ENCODE measurements at places on chromosomes 2 and 18.

DNA sequence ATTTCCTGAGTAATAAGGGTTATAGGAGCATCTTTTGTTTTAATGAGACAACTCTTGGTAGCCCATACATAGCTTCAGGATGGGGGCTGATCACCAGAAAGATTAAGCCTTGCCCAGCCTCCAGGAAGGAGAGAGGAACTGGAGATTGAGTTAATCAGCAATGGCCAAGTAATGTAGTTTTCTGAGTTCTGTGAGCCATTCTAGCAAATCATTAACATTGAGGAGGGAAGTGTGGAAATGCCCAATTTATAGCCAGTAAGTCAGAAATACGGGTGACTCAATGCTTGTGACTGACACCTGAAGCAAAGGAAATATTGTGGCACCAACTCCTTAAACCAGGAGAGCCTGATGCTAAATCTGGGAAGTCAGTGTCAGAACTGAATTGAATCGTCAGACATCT lies 205.1 kb upstream of the SRD5A2 start:
- DNase-seq, result no peak

GRCh38 chr2:19419211-19419880 lies 60.9 kb upstream of the OSR1 start:
- DNase-seq, result no peak

DNA sequence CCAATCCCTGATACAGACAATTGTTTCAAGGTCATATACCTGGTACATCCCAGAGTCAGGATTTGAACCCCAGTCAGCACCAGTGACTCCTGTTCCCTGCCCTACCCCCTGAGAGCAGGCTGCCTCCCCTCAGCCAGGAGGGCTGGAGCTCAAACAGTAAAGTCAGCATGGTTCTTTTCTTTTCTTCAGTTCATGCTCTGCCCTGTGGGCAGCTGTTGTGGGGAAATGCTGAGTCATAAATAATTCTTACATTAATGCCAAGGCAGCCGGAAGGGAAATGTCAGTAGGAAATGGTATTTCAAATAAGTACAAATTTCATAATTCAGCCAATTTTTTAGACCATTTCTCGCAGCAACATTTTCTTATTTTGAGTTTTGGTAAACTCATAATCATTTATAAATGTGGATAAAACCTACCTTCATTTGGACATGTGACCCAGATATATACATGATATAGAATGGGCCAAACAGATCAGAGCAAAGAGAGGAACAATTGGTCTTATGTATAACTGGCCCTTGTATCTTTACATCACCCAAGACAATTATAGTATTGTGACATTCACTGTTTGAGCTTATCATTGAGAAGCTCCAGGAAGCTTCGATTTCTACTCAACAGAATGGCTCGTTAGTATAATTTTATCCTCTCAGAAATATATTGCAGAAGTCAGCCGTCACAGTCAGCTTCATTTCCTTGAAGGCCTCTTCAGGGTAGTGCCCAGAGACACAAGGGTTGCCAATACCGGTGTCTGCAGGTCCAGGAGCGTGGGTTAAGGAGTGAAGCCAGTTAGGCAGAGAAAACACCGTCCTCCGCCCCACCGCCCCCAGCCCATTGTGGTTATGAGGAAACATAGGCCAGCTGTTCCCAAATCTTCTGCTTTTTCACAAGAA lies 28.0 kb upstream of the SCYGR1 start:
- no peak for DNase-seq

DNA sequence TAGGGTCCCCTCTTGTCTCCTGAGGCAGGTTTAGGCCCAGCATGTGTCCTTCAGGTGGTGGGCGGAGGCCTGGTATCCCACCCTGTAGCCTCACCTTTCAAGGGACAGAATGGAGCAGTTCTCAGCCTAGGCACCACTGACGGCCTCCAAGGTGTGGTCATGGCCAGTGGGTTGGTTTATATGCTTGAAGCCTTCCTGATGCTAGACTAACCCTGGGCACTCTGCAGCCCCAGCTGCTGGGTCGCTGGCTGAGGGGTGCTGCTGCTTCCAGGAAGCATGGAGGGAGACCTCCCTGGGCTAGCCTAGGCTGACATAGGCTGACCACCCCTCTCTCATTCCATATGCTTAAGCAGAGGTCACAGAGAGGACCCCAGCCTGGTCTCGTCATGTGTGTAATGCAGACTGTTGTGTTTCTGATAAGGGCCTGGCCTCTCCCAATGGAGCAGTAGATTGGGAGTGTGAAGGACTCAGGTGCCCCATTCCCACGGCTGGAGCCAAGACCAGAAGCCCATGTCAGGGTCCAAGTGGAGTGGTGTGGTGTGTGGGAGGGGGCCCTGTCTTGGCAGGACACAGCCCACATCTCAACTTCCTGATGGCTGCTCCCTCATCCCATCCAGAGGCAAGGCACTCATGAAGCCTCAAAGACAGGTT lies 206.6 kb downstream of the DYSF start:
- no peak for DNase-seq

DNA sequence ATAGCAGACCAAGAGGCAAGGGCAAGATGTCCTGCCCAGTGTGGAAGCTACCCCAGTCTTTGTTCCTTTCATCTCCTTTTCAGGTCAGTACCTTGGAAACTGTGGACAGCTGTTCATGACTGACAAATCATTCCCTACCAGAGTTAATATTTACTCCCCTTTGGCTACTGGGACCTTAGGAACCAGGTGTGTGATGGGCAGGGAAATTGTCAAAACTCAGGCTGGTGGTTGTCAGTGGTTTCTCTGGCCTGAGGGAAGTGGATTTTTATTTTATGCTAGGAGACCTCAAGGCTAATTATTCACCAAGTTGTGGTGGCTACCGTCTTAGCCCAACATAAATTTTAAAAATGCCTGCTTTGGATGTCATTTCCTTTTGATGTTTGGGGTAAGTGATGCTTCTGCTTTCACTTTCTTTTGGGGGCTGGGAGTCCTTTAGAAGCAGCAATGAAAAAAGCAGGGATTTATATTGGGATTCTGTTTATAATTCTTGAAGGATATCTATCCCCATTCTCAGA lies 119.3 kb downstream of the SETBP1 start:
- DNase-seq, result no peak

- no peak for DNase-seq
These were observed 124.8 kb downstream of the KLHL29 start for GRCh38 chr2:23509596-23510292.

DNA sequence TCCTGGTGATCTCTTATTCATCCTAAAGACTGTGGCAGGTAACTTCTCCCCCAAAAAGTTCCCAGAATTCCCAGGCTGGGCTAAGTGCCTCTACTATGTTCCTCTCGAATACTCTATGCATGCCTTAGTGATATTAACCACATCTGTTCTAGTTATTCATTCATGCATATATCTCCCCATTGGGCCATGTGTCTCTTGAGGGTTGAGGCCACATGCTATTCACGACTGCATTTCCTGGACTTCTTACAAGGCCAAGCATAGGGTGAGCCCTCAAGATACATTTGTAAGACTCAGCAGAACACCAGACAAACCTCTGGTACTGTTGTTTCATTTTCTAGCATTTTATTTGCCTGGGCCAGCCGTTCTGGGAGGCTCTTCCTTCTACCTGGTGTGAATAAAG lies 117.0 kb downstream of the EN1 start:
- no peak for DNase-seq
